ENCODE measurements at places on chromosomes 1 and 21.

GRCh38 chr21:37061926-37062592 is 10.8 kb downstream of the PIGP start:
- no peak for DNase-seq

GRCh38 chr1:34332996-34333395 is 156.3 kb downstream of the C1orf94 start:
- no peak for DNase-seq

GRCh38 chr1:158830904-158831507 is at the start of gene MNDA:
Gene MNDA, plus strand, starts transcription at chr1:158831351. Its CDS starts 10,803 bp downstream, at chr1:158842154.
- no peak for DNase-seq

DNA sequence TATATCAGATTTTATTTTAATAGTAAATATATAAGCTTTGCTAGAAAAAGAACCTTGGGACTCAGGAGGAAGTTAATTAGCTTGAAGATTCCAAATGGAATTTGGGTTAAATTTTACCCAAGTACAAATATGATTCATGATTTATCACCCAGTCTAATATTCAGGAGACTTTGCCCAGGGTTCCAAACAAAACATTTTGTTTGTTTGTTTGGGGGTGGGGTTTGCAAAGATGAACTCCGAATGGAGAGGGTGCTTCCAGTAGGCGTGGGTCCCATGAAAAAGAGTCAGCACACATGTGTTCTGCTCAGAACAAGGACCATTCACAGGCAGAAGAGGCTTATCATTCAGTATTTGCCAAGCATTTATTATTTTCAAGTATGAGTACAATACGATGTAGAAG is 23.5 kb downstream of the KCNT2 start:
- no peak for DNase-seq

DNA sequence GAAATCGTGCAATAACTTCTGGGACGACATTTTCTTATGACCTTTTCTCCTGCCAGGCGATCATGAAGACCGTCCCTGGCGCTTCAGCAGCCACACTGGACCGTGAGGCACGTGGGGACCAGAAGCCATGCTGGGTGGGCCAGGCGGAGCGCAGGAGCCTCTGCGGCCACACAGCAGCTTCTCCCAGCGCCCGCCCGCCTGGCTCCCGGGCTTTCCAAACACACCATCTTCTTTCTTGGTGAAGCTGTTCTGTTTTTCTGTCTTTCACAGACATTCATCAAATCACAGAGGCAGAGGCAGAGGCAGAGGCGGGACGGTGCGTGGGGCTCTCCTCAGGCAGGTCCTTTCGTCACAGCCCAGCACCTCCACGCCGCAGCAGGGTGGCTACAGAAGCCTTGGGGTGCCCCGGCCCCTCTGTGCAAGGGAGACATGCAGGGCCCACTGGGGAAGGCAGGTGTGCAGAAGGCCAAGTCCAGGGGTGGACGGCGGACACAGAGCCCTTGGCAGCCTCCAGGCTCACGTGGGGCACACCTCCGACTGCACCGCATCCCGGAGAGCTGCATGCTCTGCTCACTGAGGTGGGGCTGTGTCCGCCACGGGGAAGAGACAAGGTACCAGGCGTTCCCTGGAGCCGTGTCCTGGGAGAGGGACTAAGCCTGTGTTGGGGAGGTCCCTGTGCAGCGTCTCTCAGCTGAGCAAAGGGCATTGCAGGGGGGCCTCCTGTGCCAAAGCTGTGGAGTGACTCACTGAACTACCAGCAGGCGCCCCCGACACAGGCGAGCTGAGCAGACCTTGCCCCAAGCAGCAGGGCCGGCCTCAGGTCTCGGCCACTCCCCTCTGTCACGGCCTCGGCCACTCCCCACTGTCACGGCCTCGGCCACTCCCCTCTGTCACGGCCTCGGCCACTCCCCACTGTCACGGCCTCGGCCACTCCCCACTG is 2.6 kb upstream of the TMEM240 start:
- DNase-seq, result no peak

GRCh38 chr1:66271904-66272254 is 262.1 kb upstream of the SGIP1 start:
- DNase-seq, result no peak

GRCh38 chr1:112790920-112791722 is 76.0 kb upstream of the PPM1J start:
- no peak for DNase-seq

DNA sequence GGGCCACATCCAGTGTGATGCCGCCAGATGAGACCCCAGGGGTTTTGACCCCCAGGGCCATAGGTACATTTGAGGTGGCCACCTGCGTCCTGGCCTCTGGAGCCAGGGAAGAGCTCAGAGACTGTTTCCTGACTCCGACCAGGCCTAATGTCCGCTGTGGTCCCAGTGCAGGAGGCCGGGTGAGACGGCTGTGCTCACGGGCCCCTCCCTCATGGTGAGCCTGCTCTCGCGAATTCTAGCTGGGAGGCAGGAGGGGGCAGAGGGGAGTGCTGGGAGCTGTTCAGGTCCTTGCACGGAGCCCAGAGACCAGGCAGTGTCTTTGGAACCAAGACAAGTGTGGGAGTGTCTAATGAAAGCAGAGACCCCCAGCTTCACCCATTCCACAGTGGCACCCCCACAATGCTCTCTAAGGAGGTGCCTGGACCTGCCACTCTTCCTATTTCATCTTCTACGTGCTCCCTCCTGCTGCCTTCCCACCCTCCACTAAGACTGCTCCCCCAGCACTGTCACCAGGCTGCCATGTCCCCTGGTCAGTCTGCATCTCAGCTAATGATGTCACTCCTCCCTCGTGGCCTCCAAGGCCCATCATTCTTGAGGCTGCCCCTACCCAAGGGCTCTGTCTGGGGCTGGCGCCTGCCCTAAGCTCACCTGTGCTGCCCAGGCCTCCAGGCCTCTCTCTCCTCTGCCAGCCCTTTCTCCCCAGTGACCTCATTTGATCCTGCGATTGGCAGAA is 256.3 kb upstream of the C1orf174 start:
- DNase-seq, result no peak

GRCh38 chr21:26379561-26379960 is 193.5 kb downstream of the CYYR1 start:
- no peak for DNase-seq

DNA sequence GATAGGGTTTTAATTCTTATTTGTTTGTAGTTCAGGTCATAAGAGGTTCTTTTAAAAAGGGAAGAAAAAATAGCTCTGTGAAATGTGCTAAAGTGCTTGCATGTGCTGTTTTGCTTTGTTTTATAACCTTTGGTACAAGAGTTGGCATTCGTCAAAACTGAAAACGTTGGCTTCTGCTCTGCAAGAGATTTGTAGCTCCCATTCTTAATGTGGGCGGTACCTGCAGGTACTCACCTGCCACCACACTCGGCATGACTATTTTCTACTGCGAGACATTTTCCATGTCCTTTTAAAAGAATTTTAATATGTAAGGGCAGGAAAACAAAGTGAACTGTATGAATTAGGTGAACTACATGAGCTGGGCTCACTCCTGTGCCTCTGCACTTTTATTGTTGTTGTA is 92.6 kb downstream of the ADARB1 start:
- DNase-seq, result no peak

GRCh38 chr1:156662005-156662799 is 15.0 kb downstream of the NES start:
- no peak for DNase-seq
